ENCODE measurements at places on chromosomes 5 and 9. TPM values are rescaled to one million over a fixed set of nuclear protein-coding genes. Genes with fewer than 3 reads are reported as not detected.

The LPAR1 gene
- not detected for total RNA-seq

The GMCL2 gene
- total RNA-seq: not detected

The CSF1R gene
- total RNA-seq: not detected

The PCDHA1 gene
- not detected for total RNA-seq

The CCDC183 gene
- 0.91 TPM for total RNA-seq

DNA sequence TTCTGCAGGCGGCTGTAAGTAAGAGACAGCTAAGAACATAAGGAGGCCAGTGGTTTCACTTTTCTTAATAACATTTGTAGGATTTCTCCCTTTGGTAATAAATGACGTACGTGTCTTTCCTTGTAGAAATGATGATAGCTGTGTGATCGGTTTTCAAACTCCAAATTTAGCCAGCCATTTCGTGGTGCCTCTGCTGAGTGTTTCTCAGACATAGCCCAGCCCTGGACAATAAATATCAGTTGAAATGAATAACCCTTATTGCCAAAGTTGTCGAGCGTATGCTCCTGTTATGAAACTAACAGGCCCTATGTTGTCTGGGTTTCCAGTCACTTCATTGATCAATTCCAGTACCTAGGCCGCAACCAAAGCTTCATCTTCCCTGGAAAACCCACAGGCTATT lies 75.0 kb upstream of the MSX2 start:
- no peak overlapping the region for H3K27ac ChIP-seq
- no peak for DNase-seq
- H3K4me3 ChIP-seq: no peak overlapping the region
- H3K4me1 ChIP-seq: no peaks in the 10 kb centered on the region
- no peaks in the 10 kb centered on the region for H3K36me3 ChIP-seq

DNA sequence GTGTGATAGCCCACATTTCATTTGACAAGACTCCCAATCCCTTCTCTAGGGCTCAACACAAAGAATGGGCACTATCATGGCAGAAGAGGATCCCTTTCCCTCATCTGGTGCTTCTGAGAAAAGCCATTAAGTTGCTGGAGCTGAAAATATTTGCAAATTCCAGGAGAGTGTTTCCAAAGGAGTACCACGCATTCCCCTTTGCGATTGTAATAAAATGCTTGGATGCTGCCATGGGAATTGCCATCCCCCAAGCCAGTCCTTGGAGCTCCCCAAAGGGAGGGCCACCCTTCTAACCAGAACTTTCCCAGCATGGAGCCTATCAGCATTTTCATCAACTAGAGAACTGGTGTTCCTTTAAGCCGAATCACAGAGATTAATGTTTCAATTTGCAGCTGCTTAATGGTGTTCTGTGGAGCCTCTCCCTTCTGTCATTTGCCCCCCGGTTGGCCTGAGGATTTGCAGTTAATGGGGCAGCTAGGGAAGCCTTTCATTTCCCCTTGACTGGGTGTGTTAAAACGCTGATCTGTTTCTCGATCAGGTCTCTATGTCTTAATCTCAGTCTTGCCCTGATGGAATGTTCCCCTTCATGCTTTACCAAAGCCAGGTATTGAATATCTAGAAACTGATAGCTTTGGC lies 133.0 kb downstream of the ENC1 start:
- no peak for DNase-seq
- no peaks in the 10 kb centered on the region for H3K4me1 ChIP-seq
- H3K27ac ChIP-seq: no peak overlapping the region
- peaks cover 6% of the 10 kb centered on the region for H3K27me3 ChIP-seq
- no peaks in the 10 kb centered on the region for H3K36me3 ChIP-seq

DNA sequence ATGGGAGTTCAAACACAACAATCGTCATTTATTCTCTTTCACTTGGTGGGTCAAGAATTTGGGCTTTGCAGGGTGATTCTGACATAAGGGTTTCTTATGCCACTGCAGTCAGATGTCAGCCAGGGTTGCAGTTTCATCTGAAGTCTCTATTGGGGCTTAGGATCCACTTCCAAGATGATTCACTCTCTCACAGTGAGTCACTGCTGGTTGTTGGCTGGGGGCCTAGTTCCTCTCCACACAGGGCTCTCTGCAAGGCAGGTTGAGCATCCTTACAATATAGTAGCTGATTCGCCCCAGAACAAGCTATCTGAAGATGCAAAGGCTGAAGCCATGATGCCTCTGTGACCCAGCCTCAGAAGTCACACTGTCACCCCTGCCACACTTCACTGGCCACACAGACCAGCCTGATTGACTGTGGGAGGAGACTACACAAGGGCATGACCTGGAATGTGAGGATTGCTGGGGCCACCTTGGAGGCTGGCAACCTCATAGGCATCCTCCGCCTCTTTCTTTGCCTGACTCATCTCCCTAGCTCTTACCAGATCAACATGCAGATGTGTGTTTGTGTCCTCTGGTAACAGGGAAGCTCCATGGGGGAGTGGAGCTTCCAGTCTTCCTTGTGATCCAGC lies 4.5 kb upstream of the CARD19 start:
- H3K27ac ChIP-seq: peak overlapping the region; percentile 100
- peaks cover 54% of the 10 kb centered on the region for H3K4me1 ChIP-seq

- no peaks in the 10 kb centered on the region for H3K36me3 ChIP-seq
- DNase-seq: no peak
- H3K4me1 ChIP-seq: no peaks in the 10 kb centered on the region
- H3K4me3 ChIP-seq: no peak overlapping the region
- no peak overlapping the region for H3K27ac ChIP-seq
Measured at GRCh38 chr5:150180241-150181026, 9.4 kb upstream of the SLC6A7 start.

DNA sequence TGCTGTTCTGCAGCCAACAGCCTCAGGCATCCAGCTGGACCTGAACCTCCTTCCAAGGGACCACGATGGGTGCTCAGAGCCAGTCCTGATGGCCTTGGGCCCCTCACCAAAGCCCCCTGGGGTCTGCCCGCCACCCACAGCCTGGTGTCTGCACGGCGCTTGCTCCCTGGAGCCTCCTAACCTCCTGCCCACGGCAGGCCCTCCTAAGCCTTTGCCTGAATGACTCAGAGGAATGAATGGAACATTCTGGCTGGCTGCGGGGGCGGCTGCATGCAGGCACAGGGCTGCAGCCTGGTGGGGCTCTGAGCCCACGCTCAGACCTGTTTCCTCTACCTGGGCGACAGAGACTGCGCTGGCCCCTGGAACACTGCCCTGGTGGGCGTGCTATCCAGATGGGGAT lies 6.9 kb downstream of the SOHLH1 start:
- H3K4me1 ChIP-seq: no peaks in the 10 kb centered on the region
- no peaks in the 10 kb centered on the region for H3K27me3 ChIP-seq
- no peak overlapping the region for H3K27ac ChIP-seq
- H3K36me3 ChIP-seq: no peaks in the 10 kb centered on the region
- H3K4me3 ChIP-seq: no peak overlapping the region

- no peak overlapping the region for H3K27ac ChIP-seq
- H3K27me3 ChIP-seq: no peaks in the 10 kb centered on the region
- no peaks in the 10 kb centered on the region for H3K36me3 ChIP-seq
- DNase-seq: no peak
- no peak overlapping the region for H3K4me3 ChIP-seq
Measured at GRCh38 chr5:144864118-144864517, 693.4 kb downstream of the KCTD16 start.
